ENCODE measurements at places on chromosomes 12 and 14.
A peak's percentile ranks its signal among the peaks of the same experiment; 100 is the strongest.

- no peak for DNase-seq
Observed at GRCh38 chr12:95215949-95216348, 1.3 kb downstream of the FGD6 start.

DNA sequence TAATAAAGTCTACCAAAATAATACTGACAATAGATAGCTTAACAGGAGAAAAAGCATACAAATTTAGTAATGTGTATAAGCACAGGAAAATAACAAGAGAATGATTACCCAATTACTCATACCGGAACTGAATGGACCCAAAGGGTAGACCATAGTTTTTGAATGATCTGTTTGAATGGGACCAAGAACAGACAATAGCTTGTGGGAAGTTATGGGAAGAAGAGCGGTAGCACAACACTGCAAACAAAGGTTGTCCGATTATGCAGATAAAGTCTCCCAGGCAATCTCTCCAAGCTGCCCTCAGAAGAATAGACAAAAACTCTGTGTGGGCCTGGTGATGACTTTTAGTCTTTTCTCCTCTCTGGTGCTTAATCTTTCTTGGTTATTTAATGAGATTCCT, 96.6 kb upstream of the NEDD1 start:
- no peak for DNase-seq

GRCh38 chr12:129901254-129901653, 2.6 kb downstream of the TMEM132D start:
- DNase-seq: no peak

GRCh38 chr12:72692338-72692737, 420.2 kb downstream of the TRHDE start:
- no peak for DNase-seq

GRCh38 chr14:76710056-76711010, 50.9 kb upstream of the VASH1 start:
- DNase-seq: no peak

GRCh38 chr14:52607061-52607460, 54.4 kb downstream of the GPR137C start:
- no peak for DNase-seq

GRCh38 chr12:100820314-100820713, 25.7 kb downstream of the ANO4 start:
- no peak for DNase-seq

GRCh38 chr14:80585506-80585835, 356.1 kb downstream of the CEP128 start:
- DNase-seq: no peak

- DNase-seq: no peak
Observed at GRCh38 chr14:28577711-28578131, 188.9 kb upstream of the FOXG1 start.

- DNase-seq: no peak
Observed at GRCh38 chr12:80821513-80822000, 104.8 kb downstream of the MYF5 start.

- no peak for DNase-seq
Observed at GRCh38 chr14:77681196-77682157, 26.3 kb downstream of the ALKBH1 start.

- no peak for DNase-seq
Observed at GRCh38 chr12:65277994-65278575, 398 bp upstream of the MSRB3 start.

GRCh38 chr14:78075555-78076277, 94.5 kb upstream of the NRXN3 start:
- DNase-seq: no peak

DNA sequence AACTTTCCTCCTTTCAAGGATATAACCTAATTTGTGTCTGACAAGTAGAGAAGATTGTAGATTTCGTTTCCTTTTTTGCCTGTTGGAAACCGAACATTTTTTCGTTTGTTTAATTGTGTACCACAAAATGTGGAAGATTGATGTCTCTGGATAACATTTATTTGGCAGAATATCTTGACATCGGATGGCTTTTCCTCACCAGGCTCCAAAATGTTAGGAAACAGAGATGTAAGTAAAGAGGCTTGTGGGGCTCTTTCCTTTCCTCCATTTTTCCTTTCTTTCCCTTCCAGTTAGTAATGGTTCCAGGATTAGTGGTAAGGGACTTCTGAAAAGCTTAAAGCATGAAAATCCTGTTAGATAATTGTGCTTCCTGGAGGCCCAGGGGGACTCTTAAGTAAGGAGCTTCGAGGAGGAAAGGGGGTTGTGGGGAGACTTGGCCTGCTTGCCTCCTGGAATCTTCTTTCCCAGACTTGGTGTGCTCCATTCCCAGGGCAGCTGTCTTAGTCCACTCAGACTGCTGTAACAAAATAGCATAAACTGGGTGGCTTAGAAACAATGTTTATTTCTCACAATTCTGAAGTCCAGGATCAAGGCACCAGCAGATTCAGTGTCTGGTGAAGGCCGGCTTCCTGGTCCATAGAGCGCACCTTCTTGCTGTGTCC, 243.1 kb upstream of the PWP1 start:
- DNase-seq: no peak

GRCh38 chr12:101826766-101827368, 3.9 kb downstream of the GNPTAB start:
- no peak for DNase-seq

- no peak for DNase-seq
Observed at GRCh38 chr12:49796606-49797448, 31.4 kb downstream of the NCKAP5L start.

- no peak for DNase-seq
Observed at GRCh38 chr12:130925666-130926015, 28.1 kb upstream of the ADGRD1 start.

GRCh38 chr12:83153177-83153576, 466.5 kb downstream of the TMTC2 start:
- DNase-seq: no peak

GRCh38 chr14:85300107-85300506, 229.8 kb upstream of the FLRT2 start:
- no peak for DNase-seq

DNA sequence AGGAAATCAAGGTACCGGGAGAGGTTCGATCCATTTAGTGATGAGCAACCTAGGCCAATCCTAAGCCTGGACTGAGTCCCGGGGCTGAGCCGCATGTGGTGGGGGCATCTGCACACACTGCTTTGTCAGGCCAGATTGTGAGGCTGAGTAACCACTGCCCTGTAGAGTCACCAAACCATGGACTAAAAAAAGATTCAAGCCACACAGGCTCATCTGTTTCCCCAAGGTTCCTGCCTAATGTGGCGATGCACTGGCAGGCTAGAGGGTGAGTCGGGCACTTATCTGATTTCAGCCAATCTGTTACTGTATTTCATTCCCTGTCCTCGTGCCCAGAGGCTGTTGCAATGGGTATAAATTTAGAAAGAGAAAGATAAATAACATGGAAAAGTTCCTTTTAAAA, 140.8 kb downstream of the TTC7B start:
- no peak for DNase-seq

DNA sequence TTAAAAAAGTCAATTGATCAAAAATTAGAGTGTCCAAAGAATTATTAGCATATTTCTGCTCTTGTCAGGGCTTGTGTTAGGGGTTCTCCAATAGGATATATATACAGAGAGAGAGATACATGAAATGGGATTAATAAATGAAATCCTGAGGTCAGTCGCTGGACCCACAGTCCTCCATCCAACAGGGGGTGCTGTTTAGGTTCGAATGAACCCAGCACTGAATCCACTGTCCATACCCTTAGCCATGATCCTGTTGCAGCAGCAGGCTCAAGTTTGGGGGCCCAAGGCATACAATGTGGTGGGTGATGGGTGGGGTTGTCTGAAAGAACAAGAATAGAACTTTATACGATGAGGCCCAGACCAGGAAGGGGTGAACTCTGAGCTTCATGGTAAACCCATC, 780 bp upstream of the MYO1H start:
- no peak for DNase-seq

DNA sequence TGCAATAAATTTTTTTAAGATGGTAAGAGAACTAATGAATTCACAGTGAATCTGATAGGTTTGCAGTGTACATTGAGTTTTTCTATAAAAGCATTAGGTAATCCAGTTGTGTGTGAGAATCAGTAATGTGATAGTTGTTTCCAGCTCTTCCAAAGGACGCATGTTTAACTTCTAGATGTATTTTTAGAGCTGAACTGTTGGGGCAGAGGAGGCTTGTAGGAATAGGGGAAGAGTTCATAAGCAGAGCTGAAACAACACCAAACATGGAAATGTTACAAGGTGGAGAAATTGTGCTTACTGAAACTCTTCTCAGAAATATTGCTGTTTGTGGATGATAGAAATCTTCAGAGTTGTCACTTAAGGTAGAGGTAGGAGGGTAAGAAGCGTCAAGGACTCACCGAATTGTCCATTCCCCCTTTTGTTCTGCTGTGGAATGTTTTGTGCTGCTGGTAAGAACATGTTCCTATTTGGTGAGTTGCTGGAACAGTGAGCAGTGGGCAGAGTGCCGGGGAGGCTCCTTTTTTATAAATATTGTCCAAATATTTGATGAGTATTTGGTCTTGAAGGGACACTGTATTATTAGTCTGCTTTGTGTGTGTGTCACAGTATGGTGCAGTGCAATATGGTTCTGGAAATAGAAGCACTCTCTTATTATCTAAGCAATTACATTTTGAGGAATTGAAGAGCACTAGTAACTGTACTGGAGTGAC, 76.7 kb downstream of the ANO6 start:
- no peak for DNase-seq

- DNase-seq: no peak
Observed at GRCh38 chr14:89164168-89165073, 252.6 kb downstream of the FOXN3 start.

- DNase-seq: no peak
Observed at GRCh38 chr12:53193985-53194716, 12.9 kb downstream of the ITGB7 start.

DNA sequence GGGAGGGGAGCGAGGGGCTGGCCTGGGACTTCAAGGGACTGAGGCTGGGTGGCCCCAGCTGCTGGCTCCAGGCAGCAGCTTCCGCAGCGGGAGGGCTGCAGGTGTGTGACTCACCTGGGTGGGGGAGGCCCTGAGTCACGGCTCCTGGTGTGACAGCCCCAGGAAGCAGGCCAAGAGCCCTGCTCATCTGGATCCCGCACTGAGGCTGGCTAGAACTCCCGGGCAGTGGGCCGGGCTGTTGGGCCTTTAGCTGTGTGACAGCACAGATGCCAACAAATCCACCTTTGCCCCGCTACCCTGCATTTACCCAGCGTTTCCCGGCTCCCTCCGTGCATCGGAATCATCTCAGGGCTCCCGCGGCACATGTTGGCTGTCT, 180.0 kb upstream of the PRMT8 start:
- no peak for DNase-seq

- no peak for DNase-seq
Observed at GRCh38 chr12:31470459-31470858, 120.5 kb downstream of the DENND5B start.

DNA sequence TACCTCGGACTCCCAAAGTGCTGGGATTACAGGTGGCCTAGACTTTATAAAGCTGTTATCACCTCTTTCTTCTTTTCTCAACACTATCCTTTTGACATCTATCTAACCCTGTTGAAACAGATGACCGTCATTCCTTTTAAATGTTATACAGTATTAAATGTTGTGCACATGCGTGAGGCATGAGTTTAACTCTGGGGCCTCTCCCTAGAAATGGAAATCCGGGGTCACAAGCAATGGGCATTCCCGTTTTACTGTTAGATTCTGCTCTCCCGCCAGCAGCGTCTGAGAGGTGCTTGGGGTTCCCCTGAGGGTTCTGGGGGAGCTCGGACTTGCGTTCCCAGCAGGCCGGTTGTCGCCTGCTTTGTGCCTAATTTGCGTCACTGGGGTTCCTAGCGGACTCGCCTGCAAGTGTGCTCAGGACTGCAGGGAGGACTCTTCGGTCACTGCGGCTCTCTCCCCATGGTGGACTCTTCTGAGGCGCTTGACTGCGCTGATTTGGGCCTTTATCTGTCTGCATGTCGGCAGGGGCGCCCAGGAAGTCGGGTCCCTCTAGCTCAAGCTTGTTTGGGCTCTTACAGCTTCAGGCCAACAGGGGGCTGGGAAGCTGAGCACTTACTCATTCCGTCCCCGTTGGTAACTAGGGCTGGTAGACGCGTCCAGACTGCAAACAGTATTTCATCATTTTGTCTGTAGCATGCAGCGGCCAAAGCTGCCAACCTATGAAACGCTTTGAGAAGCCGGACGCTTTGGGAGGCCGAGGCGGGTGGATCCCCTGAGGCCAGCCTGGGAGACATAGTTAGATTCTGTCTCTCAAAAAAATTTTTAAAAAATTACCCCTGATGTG, 1.2 kb upstream of the RAN start:
- peak; percentile 36 for DNase-seq

- DNase-seq: no peak
Observed at GRCh38 chr12:52691841-52692150, 11.5 kb downstream of the KRT77 start.

DNA sequence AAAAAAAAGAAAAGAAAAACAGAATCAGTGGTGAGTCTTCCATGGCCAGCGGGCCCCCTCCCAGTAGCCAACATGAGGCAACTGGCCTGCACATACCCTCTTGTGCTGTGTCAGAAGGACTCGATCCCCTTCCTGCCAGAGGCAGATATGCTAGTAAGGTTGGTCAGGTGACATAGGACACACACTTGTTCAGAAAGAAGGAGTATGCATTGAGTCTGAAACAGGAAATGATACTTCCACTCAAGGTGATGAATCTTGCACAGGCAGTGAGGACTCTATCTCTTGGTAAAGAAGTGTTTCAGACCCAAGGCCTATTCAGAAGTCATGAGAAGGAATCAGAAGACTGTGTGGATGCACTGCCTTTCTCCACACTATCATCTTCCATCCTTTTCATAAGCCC, 269.7 kb upstream of the FAR2 start:
- no peak for DNase-seq

DNA sequence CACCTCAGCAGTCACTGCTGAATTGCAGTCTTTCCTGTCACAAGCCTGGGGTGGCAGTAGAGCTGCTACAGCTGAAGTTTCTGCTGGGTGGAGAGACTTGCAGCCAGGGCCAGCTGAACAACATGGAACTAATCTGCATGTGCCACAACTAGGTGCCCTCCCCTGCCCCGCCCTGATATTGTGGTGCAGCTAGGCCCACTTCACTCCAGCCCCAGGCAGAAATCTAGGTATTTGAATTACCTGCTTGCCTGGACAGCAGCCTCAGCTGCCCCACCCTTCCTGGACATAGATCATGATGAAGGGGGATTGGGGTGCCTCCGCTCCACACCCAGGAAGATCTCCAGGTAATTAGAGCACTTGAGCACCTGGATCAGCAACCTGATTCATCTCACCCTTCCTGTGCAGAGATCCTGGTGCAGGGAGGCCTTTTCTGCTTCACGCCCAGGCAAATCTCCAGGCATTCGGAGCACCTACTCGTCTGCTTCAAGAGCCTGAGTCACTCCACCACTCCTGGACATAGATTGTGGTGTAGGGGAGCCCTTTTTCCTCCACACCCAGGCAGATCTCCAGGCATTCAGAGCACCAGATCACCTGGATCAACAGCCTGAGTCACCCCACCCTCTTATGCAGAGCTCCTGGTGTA, 477.0 kb downstream of the SOX5 start:
- DNase-seq: no peak

DNA sequence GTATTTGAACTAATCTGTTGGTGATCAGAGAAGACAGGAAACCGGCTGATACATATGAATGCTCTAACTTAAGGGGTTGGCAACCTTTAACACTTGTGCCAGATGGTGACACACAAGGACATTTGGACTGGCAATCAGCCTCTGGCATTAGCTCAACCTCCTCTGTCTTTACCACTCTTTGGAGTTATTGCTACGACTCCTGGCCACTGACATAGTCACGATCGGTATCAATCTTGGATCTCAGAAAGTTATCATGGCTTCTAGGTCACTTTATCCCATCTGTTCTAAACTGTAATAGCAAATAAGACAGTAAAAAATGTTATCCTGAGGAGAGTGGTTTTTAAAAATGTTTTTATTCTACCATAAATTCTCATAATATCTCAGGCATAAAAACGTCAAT, 575.2 kb upstream of the MDGA2 start:
- DNase-seq: no peak

GRCh38 chr14:101972126-101972866, 7.9 kb downstream of the DYNC1H1 start:
- DNase-seq: no peak

All from stimulated activated CD8-positive, alpha-beta memory T cell treated with anti-CD3 and anti-CD28 coated beads, Interleukin-4, amount 100 ng/mL, for 4 hours (primary cell).